ENCODE measurements at places on chromosomes 5 and 9. TPM values are rescaled to one million over a fixed set of nuclear protein-coding genes. Genes with fewer than 3 reads are reported as not detected.

DNA sequence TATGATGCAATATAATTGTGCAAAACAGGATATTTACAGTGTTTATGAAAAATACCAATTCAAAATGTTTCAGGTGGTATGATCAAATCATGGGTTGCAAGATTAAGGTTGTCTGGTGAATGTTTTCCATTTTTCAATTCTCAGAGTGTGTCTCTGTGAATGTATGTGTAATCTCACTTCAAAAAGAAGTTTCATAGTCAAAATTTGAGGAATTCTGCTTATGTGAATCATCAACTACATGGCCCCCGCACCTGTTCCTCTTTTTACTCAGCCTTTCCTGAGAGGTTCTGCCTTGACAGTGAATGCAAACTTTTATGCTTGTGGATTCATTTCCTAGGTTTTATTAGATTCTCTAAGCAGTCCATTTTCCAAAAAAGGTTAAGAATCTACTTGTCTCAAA is 32.1 kb downstream of the KCTD16 start:
- DNase-seq = no peak

- DNase-seq = no peak
Observed at GRCh38 chr5:88870285-88870684, 12.7 kb downstream of the MEF2C start.

The ACSL6 gene
- total RNA-seq = 26.3 TPM

The OMD gene
- total RNA-seq = not detected

Measured in T-cell (primary cell).